ENCODE measurements at places on chromosomes 4 and X.

GRCh38 chr4:112589206-112589605 is 47.5 kb downstream of the ZGRF1 start:
- DNase-seq = no peak

DNA sequence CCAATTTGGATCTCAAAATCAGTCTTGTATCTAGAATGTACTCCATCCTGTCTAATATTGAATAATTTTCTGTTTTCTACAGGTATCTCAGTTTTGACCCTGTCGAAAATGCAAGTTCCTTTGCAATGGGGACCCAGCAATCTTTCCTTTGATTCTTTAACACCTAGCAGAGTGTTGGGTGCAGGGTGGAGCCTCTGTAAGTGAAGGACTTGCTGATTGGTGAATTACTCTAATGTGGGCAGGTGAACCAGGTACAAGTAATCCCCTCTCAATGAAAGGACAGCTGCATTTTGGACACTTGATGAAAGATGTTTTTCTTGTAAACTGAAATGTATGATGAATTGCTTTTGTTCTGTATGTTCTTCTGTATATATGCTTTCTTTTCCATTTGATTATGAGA is 54.9 kb downstream of the NWD2 start:
- DNase-seq = no peak

DNA sequence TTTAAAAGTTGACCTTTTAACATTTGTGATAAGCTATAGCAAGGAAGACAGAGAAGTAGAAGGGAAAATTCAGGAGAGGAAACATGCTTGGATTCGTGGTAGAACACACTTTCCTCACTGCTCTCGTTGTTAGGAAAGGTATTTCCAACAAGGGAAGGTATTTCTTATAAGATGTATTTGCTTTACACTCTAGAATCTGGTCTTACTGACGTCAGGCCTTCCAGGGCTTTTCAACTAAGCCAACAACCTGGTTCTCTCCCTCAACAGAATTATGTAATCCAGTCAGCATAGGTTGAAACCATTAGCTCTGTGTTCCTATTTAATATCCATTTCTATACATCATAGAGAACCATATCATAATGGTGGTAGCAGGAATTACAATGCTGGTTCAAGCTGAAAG is 241.9 kb downstream of the SLC39A8 start:
- DNase-seq = no peak

DNA sequence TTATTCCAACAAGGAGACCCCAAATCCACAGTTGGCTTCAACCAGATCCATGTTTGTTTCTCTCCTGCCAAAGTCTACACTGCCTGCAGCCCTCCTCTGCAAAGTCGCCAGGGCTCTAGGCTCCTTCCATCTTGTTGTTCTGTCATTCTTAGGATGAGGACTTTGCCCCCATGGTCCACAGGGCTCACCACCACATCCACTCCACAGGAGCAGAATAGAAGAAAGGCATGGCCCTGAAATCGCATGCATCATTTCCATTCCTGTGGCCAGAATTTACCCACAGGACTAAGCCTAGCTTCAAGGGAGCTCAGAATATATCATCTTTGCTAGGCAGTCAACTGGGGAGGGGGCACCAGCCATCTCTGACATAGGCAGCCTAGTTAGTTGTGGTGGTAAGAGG is 254.7 kb downstream of the FBXW7 start:
- no peak for DNase-seq

DNA sequence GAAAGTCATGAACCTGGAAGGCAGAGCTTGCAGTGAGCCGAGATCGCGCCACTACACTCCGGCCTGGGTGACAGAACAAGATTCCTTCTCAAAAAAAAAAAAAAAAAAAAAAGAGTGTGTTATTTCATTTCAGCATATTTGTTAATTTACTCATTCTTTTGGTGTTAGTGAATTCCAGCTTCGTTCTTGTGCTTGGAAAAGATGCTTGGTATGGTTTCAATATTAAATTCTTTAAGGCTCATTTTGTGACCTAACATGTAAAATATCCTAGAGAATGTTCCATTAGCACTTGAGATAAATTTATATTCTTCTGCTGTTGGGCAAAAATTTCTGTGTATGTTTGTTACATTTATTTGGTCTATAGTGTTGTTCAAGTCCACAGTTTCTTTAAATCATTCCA is 66.8 kb downstream of the SPIN3 start:
- DNase-seq = no peak

DNA sequence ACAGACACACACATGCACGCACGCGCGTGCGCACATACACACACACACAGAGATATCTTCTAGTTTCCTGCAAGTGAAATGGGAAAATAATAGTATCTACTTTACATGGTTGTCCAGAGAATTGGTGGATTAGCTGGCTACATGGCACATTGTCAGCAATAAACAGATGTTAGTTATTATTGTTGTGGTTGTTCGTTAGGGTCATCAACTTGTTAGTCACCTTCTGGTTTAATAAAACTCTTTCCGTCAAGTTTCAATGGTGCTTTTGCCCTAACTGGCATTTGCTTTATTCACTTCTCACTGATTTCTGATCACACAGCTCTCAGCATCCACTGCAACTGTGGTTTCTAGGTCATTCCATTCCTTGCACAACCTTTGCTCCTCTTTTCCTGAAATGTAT is 25.4 kb upstream of the RASL11B start:
- DNase-seq = no peak

- no peak for DNase-seq
Measured at GRCh38 chr4:13306356-13306755, 177.8 kb downstream of the RAB28 start.

GRCh38 chr4:95637043-95637600 is 88.3 kb upstream of the UNC5C start:
- no peak for DNase-seq

GRCh38 chrX:153352858-153353257 is 18.9 kb downstream of the ZNF275 start:
- DNase-seq = no peak

DNA sequence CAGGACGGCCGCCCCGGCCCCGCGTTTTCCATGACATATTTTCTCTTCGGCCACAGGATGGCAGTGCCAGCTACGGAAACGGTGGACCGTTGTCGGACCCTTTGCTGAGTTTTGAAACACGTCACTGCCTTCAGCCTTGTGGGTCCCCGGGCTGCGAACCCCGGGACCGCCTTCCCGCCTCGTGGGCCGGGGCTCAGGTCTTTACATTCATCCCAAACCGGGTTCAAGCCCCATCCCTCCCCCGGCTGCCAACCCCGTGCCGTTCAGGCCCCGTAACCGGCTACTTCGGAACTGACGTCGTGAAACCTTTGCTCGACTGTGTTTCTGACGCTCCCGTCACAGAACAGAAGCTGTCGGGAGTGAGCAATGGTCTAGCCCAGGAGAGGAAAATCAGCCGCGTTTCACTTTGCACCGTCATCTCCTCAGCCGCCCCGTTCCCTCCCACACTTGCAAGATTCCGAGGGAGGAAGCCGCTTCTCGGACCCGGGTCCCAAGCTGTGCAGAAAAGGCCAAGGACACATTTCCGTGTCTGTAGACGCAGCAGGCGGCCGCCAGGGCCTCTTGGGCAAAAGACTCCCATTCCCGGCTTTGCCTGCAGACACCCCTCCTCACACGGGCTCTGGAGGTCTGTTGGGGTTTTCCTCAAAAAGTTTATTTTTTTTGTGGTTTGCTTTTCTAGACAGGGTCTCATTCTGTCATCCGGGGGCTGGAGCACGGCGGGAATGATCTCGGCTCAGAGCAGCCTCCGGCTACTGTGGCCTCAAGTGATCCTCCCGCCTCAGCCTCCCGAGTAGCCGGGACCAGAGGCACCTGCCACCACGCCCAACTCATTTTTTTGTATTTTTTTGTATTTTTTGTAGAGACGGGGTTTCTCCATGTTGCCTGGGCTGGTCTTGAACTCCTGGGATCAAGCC is 41.4 kb upstream of the PPP2R3B start:
- peak; percentile 7 for DNase-seq

DNA sequence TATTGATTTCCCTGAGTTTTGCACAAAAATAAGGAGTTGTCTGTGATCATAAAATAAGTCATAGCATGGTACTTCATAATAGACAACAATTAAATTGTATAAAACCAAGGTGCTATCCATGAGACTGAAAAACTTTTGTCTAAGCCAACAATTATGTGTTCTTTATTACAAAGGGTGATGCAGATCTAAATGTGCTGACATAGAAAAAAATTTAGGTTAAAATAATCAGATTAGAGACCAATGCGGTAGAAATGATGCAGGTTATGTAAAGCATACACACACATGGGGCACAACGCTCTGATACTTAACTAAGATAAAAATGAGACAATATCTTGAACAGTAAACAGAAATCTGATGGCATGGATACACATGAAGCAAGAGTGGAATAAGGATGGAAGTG is 113.3 kb downstream of the PWWP3B start:
- no peak for DNase-seq

- DNase-seq = no peak
Measured at GRCh38 chr4:152132776-152133175, 372.0 kb upstream of the GATB start.

DNA sequence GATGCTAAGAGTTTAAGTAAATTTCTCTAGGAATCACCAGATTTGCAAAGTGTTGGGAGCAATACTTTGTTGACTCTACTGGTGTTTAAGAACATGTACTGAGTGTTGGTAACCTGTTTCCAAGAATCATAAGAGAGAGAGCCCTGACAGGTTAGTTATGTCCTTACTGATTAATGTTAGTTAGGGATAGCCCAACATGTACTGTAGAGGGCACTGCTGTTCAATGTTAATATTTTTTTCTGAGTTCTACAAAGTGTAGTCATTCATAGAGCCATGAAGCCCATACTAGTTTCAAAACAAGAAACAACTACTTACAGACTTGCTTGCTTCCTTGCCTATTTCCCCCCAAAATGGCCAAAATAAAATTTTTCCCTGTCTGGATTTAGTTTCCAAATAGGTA is 11.9 kb downstream of the TMPRSS11D start:
- no peak for DNase-seq

GRCh38 chrX:77422891-77423648 is 24.1 kb upstream of the FGF16 start:
- no peak for DNase-seq

- DNase-seq = no peak
Measured at GRCh38 chr4:183729069-183729406, 69.9 kb downstream of the TRAPPC11 start.

DNA sequence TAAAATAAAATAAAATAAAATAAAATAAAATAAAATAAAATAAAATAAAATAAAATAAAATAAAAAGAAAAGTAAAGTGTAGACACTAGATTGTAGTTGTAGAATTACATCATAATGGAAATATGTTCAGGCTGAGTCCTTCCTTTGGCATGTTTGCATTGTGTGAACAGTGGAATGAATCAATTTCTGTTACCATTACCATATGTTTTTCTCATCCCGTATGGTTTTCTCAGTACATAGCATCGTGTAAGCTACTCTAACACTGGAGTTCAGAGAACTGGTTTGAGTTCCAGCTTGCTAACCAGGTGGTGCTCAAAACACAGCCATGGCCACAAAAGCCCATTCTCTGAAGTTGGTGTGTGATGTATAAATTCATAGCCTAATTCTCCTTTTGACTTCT is 45.9 kb downstream of the USP11 start:
- no peak for DNase-seq

DNA sequence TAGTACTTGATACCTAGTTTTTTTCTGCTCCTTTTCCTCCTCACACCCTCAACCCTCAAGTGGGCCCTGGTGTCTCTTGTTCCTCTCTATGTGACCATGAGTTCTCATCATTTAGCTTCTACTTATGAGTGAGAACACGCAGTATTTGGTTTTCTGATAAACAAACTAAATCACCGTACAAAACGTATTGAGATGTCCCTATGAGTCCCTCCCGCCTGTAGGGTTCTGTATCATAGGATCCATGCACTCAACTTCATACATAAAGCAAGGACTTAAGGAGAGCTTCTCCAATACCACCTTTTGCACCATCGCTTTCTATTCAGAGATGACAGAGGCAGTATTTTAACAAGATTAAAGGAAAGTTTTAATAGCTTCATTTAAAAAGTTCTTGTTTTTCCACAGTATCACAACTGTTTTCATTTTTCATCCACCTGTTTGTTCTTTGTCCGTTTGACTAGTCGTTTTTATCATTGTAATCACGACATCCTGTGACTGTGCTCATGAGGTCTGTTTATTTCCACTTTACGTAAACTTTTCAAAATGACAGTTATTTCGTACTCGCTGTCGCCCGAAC is 457 bp upstream of the RAB9A start:
- DNase-seq = no peak

DNA sequence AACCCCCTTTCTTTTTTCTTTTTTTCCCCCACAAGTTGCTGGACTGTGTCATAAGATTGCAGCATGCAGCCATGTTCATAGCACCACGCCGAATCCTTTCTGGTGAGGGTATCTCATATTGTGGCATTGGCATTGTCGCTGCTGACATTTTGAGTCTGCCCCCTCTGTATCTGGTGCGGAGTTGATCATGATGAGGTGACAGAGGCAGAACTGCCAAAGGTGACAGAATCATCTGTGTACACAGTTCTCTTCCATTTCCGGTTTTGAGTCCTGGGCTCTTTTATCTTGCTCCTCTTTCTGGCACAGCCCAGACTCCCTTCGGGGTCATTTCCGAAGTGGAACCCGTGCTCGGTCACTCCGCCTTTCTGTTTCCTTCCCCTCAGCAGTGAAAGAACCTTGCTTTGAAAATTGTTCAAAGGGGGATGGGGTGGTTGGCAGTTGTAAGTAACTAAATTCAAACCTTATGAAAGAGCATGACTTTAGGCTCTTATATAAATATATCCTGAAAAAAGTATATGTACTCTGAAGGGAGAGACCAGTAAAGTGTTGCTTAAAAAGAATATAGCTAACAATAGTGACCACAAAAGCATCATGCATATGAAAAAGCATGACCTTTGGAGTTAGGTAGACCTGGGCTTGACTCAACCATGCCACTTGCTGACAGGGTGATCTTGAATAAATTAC is 55.0 kb upstream of the BMP2K start:
- peak; percentile 18 for DNase-seq

GRCh38 chr4:47471064-47471463 is 7.6 kb upstream of the COMMD8 start:
- DNase-seq = no peak

DNA sequence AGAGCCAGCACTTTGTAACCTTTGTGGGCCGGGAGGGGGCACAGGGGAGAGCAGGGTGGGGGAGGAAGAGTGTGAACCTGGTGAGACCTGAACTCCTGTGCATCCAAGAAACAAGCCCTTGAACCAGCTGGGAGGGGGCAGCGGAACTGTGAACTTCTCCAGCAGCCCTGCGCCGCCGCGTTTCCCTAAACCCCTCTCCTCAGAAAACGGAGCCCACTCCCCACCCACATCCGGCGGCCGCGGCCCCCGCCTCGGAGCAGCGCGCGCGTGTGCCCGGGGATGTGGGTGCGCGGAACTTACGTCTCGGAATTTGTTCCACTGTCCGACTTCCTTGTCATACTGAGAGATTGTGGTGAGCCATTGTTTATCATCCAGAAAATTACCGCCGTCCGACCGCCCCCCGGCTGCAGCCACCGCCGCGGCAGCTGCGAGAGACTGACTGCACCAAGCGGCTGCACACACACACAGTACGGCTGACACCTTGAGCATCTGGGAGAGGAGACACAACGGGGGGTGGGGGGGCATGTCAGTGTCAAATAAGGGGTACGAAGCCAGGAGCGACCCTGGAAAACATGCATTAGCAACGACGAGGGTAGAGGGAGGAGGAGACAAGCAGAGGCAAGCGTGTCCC is 494 bp downstream of the SPOCK3 start:
- DNase-seq = no peak

- peak; percentile 6 for DNase-seq
Measured at GRCh38 chrX:130994671-130995070, 63.5 kb upstream of the ARHGAP36 start.

- DNase-seq = no peak
Measured at GRCh38 chr4:151960449-151961230, 199.8 kb upstream of the GATB start.
